ENCODE measurements at places on chromosomes 4 and X.

GRCh38 chr4:81580346-81580993 lies 108.8 kb upstream of the RASGEF1B start:
- DNase-seq, result no peak

GRCh38 chr4:99356992-99357391 lies 4.4 kb upstream of the ADH1C start:
- DNase-seq, result no peak

DNA sequence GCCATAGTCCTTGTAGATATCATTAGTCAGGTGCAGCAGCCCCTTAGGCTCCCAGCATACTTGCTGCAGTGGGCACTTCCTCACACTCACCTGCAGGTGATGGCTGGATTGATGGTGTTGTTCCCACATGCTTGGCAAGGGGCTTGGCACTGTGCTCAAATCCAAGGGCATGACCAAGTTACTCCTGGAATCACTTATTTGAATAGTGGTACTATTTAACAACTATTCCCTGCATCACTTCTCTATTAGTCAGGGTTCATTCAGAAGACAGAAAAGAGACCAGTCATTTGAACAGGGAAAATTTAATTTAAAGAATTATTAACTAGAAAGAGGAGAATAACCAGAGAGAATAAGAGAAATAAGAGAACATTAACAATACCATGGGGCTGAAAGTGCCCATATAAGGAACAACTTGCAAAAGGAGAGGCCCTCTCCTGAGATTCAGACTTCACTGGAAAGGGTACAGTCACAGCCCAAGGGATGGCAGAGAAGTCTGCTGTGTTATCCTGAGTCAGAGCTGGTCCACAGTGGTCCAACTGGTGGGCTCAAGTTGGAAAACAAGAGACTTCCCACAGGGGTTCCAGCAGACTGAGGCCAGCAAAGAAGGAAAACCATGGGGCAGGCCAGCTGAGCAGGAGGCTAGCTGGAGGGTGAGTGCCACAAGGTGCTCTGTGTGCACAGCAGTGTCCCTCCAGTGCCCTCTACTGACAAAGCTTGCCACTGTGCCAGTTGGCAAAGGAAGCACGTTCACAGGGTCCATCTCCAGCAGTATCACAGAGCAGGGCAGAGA lies 9.8 kb downstream of the SPP1 start:
- DNase-seq, result no peak

GRCh38 chr4:98919996-98920395 lies 8.9 kb downstream of the EIF4E start:
- no peak for DNase-seq

- DNase-seq, result no peak
These were observed 35.3 kb upstream of the WAS start for GRCh38 chrX:48648336-48648751.

DNA sequence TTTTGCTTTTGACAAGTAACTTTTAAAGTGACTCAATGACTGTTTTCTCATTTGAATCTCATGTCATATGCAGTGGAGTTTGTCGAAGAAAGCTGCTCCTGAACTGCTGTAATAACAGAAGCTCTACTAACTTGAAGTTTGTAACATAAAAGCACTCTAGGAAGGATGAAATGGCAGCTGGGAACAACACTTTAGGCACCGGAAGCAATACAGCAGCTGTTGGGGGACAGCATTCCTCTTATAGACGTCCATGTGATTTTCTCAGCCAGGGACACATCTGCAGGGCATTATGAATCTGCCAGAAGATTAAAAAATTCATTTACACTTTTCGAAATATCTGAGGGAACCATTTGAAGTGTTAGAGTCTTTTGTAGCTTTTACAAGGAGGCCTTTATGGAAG lies 1035.8 kb downstream of the ADGRL3 start:
- DNase-seq, result no peak

All from thoracic aorta (tissue), 2 donors.